ENCODE measurements at places on chromosomes 3 and 15.

- DNase-seq = no peak
Observed at GRCh38 chr3:109887293-109887692, 549.9 kb upstream of the DPPA4 start.

DNA sequence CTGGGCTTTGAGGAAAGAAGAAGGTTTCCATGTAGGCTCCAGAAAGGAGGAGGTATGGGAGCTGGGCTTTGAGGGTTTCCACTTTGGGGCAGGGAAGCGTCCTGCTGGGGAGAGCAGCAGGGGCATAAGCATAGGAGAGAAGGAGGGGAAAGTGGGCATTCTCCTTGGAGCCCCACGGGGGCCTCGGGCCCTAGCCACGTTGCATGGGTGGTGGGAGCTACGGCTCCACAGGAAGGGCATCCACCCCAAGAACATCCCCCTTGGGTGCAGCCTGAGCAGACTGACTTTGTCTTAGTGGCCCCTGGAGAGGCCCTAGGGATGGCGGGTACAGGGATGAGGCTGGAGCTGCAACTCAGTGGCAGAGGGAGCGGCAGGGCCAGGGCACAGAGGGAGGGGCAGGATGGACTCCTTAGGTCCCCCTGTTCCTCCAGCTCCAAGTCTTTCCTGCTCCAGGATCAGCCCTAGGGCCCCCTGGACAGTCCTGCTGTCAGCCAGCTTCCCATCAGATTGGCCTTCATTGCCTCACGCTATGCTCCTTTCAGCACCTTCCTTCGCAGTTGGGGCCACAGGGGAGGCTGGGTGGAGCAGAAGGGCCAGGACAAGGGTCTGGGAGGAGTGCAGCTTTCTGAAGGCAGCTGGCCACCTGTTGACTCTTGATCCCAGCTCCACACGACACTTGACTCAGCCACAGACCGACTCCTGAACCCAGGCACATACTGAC lies 22.9 kb downstream of the PRR20G start:
- no peak for DNase-seq

DNA sequence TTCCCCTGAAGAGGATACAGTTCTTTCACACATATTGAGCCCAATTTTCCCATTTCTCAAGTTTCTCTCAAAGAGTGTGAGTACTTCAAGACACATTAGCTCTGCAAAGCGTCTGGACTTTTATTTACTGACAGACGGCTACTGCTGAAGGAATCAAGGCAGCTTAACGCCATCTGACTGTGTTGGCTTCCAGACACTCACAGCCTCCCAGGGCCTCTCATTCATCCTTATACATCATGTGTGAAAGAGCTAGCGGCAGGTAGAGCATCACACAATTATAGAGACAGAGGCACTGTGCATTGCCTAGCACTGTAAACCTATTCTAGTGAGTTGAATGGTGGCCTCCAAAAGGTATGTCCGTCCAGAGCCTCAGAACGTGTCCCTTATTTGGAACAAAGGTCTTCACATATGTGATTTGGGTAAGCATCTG lies 284.1 kb upstream of the STT3B start:
- no peak for DNase-seq

DNA sequence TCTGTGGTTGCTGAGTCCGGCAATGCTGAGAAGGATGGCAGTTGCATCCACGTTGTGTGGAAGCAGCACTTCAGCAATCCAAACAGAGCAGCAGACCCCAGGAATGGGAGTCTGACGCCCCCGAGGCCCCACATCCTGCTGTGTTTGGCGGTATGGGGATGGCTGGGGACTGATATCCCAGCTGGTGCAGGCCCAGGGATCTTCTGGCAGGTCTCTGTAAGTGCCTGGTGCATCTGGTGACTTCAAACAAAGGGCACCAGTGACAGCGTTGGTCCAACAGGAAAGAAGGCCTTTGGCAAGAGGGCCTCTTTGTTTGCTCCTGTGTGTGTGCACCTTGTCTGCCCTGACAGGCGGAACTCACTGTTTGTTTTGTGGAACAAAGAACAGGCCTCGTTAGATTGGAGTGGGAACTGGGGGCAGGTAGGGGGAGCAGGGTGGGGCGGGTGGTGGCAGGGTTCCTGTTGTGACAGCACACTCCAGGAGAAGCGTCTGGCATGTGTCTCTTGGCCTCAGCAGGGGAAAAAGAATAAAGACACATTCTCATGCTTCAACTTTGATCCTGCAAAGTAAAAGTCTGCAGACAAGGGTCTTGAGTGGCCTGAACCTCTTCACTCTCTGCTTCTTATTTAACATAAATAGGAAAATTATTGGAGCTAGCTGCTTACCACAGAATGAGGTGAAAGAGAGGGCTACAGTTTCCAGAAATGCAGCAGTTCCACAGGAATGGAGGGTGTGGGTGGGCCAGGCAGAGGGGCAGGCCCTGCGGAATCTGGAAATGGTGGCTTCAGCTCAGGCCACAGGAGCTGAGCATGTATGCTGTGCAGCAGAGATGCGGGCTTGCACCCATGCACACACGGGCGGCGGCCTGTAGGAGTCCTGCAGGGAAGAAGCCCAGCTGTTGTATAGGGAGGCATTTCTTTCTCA lies 94.5 kb upstream of the MYZAP start:
- DNase-seq = peak; percentile 66

DNA sequence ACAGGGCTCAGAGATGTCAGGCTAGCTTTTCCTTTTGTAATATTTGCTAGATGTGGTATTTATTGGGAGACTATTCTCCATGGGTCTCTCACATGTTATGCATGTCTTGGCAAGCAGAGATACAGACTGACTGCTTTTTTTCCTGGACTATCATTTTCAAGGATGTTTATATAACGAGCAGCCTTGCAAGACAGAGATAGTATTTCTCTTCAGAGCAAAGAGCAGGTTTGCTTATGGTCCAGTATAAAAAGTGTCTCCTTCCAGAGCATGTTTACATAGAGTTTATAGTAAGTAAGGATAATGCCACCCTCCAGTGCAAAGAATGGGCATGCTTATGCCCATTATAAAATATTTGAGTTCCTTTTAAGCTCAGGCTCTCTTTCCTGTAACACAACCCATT lies 24.6 kb downstream of the GTF2E1 start:
- no peak for DNase-seq

- DNase-seq = no peak
Observed at GRCh38 chr3:132435224-132435910, 18.1 kb downstream of the DNAJC13 start.

GRCh38 chr3:165641569-165642310 lies 195.5 kb downstream of the BCHE start:
- no peak for DNase-seq

Data from NCI-H1436 treated with DMSO at 0.1 percent for 48 hours (cell line).